Stimulated activated CD8-positive, alpha-beta memory T cell treated with anti-CD3 and anti-CD28 coated beads, Interleukin-4, amount 100 ng/mL, for 4 hours (primary cell): ENCODE measurements at places on chromosomes 3 and 15.

DNA sequence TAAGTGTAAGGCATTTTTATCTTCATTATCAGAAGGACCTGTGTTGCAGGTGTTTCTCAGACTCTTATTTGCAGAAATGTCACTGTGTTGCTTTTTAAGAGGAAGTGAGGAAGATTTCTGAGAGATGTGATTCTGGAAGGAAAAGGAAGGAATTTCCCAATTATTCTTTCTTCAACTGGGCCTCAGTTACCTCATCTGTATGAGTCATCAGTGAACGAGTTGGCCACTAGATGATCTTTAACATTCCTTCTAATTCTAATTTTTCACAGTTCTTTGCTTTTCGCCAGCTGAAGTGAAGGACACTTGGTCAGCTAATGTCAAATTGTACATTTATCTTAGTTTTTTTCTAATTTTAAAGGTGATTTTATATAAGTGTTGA, 28.9 kb downstream of the CLEC3B start:
- DNase-seq = no peak

DNA sequence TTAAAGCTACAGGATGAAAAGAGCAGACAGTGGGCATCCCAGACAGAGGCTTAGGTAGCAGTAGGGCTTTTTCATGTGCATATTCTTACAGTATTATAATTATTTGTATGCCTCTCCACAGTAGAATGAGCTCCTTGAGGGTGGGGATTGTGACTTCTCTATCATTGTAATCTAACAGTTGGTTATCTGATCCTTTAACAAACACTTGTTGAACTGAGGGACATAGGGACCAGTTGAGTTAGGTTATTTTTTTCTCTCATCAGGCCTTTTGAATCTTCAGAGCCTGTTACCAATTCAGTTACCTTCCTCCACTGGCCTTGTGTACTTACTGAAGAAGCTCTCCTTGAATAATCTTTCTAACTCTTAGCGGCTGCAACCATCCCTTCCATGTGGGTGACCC, 1.2 kb downstream of the LSM3 start:
- DNase-seq = no peak

DNA sequence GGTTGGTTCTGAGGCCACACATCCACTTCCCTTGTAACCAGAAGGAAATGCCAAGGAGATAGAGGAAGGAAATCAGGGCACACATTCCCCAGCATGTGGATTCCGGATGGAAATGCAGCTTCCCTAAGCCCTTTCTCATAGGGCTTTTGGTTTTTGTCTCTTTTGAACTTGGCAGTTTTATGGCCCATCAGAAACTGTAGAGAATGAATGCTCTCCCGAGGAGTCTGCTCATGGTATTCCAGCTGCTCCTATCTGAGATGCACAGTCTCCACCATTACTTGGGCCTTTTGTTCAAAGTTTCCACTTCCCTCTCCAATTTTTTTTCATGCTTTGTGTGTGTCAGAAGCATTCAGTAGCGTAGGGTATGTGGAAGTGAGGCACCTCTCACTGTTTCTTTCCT, 21.2 kb downstream of the XYLB start:
- no peak for DNase-seq

DNA sequence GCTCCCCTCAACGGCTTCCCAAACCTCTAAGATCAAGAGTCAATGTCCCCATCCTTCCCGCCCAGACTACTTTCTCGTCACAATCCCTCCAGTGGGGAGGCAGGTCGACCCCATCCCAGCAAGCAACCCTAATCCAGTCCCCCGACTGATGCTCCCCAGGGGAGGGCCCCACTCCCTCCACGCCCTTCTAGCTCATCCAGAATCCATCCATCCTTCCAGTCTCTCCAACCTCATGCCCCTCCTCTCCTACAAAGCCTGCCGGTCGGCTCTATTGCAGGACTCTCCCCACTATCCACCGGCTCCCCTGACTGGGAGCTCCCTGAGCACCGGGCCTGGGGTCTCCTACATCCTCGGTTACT, 1.3 kb downstream of the ADAMTS7 start:
- DNase-seq = no peak

DNA sequence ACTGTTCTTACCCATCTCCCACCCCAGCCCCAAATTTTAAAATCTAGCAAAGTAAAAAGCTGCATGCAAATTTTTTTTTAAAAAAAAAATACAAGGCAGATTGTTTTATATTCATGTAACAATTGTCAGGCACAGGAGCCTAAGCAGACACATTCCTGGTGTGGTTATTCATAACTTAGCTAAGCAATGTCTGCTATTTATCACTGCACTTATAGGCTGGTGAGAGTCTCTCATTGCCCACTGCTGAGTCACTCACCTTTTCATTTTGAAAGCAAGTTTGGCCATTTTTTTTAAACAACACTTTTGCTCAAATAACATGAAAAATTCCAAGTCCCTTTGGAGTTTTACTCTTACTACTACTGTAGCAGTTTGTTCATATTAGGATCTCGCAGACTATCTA, 413.9 kb downstream of the RBMS3 start:
- no peak for DNase-seq

DNA sequence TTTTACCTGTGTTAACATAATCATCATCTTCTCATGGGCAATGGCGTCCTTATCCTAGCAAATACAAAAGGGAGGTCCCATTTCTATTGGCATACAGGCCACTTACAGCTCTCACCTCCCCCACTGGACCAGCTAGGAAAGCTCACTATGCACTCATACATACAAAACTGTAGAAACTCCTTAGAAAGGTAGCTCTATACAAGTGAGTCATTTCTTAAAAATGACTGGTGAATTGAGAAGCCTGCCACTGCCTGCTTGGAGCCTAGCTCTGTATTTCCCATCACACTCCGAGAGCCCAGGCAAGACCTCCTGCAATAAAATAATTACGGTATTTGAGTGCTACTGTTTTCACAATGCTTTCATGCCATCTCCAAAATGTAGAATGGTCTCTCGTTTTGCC, 321.8 kb downstream of the ULK4 start:
- DNase-seq = no peak

DNA sequence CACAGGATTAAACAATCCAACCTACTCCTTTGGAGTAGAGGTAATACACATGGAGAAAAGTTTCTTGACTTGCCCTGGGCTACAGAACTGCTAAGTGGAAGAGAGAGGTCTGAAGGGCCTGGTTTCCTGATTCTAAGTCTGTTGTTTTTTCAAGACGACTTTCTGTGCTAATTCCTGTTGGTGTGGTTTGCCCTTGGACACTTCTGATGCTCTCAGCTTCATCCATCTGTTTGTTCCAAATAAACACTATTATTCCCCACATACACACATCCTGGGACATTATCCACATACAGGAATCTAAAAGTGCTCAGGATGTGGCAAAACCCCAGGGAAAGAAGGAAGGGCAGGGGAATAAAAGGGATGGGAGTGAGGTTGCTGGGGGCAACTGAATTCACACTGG, 393.5 kb upstream of the TBL1XR1 start:
- DNase-seq = no peak

GRCh38 chr3:10581251-10581650, 75.9 kb upstream of the ATP2B2 start:
- no peak for DNase-seq

DNA sequence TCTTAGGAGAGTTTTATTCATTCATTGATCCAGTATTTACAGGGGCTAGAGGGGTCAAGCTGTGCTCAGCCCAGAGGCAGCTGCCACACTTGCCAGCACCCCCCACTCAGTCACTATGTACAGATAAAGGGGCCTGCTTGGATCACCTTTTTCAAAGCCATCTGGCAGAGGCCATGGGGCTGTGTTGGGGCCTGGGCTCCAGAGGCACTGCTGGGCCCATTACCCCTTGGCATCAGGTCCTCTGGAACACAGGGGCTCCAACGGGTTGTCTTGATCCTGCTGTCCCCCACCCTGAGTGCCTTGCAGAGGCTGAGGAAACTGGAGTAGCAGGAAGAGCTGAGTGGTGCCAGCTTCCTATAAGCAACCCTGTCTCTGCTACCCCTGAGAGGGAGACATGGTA, 43.9 kb downstream of the SEMA3G start:
- no peak for DNase-seq

GRCh38 chr15:68639926-68640600, 61.3 kb downstream of the CORO2B start:
- no peak for DNase-seq

- DNase-seq = no peak
Measured at GRCh38 chr3:161915418-161915750, 418.8 kb downstream of the OTOL1 start.

DNA sequence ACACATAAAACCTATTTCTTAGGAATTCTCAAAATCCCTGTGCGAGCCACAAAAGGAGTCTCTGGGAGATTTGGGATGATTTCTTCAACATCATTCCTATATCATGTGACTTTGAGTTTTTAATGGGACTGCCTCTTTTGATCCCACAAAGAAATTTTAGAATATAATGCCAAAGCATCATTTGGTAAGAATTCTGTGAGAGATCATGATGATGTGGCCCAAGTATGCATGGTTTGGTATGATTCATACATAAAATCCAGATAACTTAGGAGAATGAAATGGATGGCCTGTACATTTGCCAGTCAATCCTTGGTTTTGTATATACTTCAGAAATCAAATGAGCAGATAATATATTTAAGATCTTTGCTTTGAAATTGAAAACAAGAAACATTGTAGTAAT, 61.3 kb downstream of the UBE2E2 start:
- DNase-seq = no peak

- no peak for DNase-seq
Measured at GRCh38 chr3:171277456-171278298, 182.5 kb downstream of the TNIK start.

DNA sequence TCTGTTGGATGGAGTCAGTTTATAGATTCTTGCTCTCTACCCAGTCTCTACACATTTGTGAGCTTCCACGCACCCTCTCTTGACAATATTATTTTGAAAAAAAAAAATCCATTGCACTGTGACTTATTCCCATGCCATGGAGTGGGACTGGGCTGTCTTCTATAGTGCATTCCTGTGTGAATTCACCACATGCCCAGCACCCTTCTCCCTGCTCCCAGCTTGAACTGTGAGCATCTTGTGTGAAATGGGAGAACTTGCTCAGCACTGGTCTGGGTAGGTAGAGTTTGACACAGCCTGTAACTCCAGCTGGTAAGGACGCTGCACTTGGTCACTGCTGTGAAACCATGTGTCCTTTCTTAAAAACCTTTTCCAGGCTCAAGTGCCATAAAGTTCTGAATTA, 91.9 kb downstream of the ARNT2 start:
- no peak for DNase-seq

DNA sequence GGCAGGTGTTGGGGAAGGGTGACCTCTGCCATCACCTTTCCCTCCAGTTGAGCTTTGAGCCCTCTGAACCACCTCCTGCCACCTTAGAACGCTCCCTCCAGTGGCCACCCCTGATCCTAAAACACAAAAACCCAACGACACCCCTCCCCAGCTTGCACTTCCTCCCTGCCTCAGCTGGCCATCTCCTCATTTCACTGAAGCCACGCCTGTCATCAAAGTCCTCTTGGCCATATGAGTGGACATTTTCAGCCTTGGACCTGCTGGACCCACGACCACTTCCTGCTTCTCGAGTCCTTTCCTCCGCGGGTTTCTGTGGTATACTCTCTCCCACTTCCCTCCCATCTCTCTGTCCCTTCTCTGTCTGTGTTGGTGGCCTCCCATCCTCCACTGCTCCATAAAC, 48.5 kb upstream of the NR2C2 start:
- no peak for DNase-seq

- DNase-seq = no peak
Measured at GRCh38 chr3:141814375-141814774, 51.2 kb downstream of the GRK7 start.

DNA sequence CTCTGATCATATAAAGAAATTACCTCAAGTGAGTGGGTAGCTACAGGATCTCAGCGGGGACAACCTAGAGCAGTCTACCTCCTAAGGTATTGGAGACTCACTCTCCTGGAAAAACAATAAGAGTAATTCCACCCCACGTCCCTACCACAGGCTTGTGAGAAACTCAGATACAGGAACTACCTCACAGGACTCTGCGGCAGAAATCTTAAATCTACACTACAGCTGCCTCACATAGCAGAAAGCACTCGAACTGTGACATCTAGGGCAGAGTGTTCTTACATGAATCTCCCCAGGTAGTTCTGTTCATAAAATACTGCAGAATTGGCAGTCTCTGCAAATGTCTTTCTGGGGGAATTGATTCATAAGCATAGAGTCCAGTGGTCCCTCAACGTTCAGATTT, 382.9 kb upstream of the IL12A start:
- DNase-seq = no peak

DNA sequence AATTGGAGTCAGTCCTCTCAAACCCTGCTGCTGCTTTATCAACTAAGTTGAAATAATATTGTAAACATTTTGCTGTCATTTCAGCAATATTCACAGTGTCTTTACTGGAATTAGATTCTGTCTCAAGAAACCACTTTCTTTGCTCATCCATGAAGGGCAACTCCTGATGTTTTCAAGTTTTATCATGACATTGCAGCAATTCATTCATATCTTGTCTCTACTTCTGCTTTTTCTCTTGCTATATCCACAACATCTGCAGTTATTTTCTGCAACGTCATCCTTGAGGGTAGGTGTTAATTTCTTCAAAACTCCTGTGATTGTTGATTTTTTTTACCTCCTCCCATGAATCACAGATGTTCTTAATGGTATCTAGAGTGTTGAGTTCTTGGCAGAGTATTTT, 181.6 kb downstream of the EPHA6 start:
- DNase-seq = no peak

DNA sequence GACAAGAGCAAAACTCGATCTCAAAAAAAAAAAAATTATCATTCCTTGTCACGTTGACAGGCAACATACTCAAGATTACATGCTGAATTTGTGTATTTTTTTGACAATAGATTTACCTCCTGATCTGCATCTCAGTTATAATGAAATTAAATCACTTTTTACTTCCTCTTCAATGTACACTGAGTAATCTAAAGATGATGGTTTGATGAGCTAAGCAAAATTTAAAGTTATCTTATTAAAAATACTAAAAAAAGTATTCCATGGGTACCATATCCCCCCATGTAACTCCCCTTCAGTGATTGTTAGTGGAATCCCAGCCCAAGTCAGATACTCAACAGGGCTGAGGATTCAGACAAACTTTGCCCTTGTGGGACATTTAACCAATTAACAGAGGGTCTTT, 463.2 kb downstream of the OCA2 start:
- DNase-seq = no peak

- DNase-seq = no peak
Measured at GRCh38 chr3:69240651-69241568, 118.5 kb upstream of the LMOD3 start.

- no peak for DNase-seq
Measured at GRCh38 chr3:15521573-15521965, at the start of gene COLQ. Gene COLQ, minus strand, starts transcription at chr3:15521706. Its CDS starts 81 bp downstream, at chr3:15521625.

DNA sequence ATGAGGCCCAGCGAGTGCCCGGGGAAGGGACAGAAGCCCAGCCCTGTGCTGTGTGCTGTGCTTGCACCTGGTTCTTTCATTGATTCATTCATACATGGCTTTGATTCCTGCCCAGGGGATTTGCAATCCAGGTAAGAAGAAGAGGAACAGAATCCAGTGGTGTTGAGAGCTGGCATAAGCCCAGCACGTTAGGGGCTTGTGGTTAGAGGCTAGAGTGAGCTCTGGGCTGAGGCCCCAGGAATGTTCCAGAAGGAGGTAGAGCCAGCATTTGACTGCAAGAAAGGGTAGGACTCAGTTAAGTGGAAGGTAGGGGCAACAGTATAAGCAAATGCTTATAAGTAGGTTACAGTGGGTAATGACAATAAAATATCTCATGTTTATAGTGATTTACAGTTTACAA, 2.3 kb downstream of the VWA5B2 start:
- DNase-seq = no peak
